ENCODE measurements at places on chromosomes 12 and 14.

- peaks cover 11% of the 10 kb centered on the region for H3K4me1 ChIP-seq
- no peak for DNase-seq
- no peaks in the 10 kb centered on the region for H3K27me3 ChIP-seq
- no peaks in the 10 kb centered on the region for H3K36me3 ChIP-seq
- no peak overlapping the region for H3K27ac ChIP-seq
These were observed 81.2 kb downstream of the BMP4 start for GRCh38 chr14:53875324-53875897.

GRCh38 chr14:77554816-77555599 lies 56.4 kb upstream of the ISM2 start:
- no peak for DNase-seq
- H3K4me1 ChIP-seq = no peaks in the 10 kb centered on the region
- H3K4me3 ChIP-seq = no peak overlapping the region
- no peaks in the 10 kb centered on the region for H3K36me3 ChIP-seq
- no peak overlapping the region for H3K27ac ChIP-seq

GRCh38 chr12:43856972-43857371 lies 21.1 kb downstream of the TMEM117 start:
- peaks cover 6% of the 10 kb centered on the region for H3K4me1 ChIP-seq
- no peaks in the 10 kb centered on the region for H3K27me3 ChIP-seq
- H3K36me3 ChIP-seq = no peaks in the 10 kb centered on the region
- DNase-seq = no peak
- H3K27ac ChIP-seq = no peak overlapping the region

DNA sequence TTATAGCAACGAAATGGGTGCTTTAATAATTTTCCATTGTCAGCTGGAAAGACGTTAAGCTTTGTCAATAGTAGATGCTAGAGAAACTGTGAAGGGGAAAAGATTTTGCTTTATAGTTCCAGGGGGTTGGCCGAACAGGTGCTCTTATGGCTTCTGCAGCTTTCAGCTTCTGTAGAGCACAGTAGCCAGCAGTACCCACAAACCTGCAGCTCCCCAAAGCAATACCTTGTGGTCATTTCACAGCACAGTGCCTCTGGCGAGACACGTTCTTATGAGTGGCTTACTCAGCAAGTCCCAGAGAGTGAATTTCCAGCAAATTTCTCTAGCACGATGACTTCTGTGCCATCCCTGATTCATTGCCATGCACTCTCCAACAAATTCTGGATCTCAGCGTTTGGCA lies 416.3 kb upstream of the ATP2B1 start:
- H3K27me3 ChIP-seq = no peaks in the 10 kb centered on the region
- no peaks in the 10 kb centered on the region for H3K36me3 ChIP-seq
- H3K4me3 ChIP-seq = no peak overlapping the region

GRCh38 chr12:111767362-111768158 lies 827 bp downstream of the ALDH2 start:
- no peaks in the 10 kb centered on the region for H3K27me3 ChIP-seq
- H3K4me1 ChIP-seq = peaks cover 23% of the 10 kb centered on the region
- H3K4me3 ChIP-seq = peak overlapping the region; percentile 89

GRCh38 chr12:132449565-132450417 lies 40.2 kb upstream of the FBRSL1 start:
- no peak overlapping the region for H3K4me3 ChIP-seq
- peak overlapping the region; percentile 86 for H3K27ac ChIP-seq
- H3K4me1 ChIP-seq = peaks cover 27% of the 10 kb centered on the region
- H3K36me3 ChIP-seq = no peaks in the 10 kb centered on the region
- no peak for DNase-seq

- H3K27ac ChIP-seq = no peak overlapping the region
- H3K4me3 ChIP-seq = no peak overlapping the region
- no peak for DNase-seq
- no peaks in the 10 kb centered on the region for H3K36me3 ChIP-seq
- H3K4me1 ChIP-seq = no peaks in the 10 kb centered on the region
These were observed 8.8 kb downstream of the DENND5B start for GRCh38 chr12:31582155-31582554.

- peak overlapping the region; percentile 27 for H3K27ac ChIP-seq
- no peak overlapping the region for H3K4me3 ChIP-seq
- H3K36me3 ChIP-seq = no peaks in the 10 kb centered on the region
- H3K4me1 ChIP-seq = peaks cover 3% of the 10 kb centered on the region
- H3K27me3 ChIP-seq = no peaks in the 10 kb centered on the region
- DNase-seq = peak; percentile 44
These were observed 35.3 kb downstream of the PITPNM2 start for GRCh38 chr12:123115409-123116121.
